ENCODE measurements at places on chromosomes 2 and 18.

DNA sequence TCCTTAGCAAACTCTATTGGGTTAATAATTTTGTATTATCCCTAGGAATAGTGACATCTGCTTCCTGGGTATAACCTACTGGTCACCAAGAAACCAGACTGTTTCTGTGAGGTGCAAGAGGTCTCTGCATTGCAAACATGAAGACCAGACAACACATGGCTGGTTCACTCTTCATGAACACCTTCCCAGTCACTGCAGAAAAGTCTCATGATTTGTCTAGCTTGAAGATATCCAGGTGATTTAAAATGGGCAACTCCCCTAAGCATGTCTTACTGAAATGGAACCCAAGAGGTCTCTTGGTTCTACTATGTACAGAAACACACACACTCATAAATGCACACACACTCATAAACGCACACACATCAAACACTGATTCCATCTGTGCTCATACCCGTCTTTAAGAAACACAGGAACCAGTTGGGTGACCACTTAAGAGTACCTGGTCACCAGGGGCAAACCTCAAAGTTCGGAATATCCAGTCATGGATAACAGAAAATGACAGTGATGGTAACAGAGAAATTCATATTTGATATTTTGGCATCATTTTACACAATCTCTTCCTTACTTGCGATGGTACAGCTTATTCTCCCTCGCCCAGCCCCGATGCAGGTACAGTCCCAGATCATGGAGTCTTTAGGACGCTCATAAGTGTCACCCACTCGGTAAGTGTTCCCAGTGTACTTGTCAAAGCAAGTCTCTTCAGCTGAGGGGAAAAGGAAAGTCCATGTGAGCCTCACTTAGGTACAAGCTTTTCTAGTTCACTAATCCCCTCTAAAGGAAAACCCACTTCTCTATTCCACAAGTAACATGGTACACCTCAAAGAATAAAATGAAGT is 2.9 kb downstream of the FN1 start:
- no peak for DNase-seq

DNA sequence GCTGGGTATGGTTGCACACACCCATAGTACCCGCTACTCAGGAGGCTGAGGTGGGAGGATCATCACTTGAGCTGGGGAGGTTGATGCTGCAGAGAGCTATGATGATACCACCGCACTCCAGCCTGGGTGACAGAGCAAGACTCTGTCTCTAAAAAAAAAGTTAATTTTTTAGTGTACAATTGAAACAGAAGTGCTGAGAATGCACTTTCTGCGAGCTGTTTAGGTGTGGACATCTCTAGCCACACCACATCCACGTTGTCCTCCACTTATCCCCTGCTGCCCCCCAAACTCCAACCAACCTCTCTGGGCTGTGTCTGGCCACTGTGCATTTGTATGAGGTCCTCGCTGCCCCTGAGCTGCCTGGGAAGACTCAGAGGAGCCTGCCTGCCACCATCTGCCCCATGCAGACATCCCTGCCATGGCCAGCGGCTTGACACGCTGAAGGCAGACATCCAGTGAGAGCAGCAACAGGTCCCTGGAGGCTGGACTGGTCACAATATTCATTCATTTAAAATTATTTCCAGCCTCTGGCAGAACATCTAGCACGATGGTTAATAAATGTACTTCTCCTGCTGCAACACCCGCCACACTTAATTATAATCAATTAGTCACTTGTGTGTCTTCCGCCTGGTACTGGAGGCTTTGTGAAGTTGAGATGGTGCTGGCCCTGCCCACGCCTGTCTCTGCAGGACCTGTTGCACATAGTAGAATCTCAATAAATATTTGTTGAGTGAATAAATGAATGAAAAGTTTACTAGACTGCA is 3.7 kb upstream of the AFF3 start:
- no peak for DNase-seq

GRCh38 chr2:241877989-241878970 is 8.8 kb downstream of the RTP5 start:
- peak; percentile 88 for DNase-seq

- DNase-seq = no peak
Measured at GRCh38 chr2:145617906-145618305, 1098.0 kb upstream of the ZEB2 start.

DNA sequence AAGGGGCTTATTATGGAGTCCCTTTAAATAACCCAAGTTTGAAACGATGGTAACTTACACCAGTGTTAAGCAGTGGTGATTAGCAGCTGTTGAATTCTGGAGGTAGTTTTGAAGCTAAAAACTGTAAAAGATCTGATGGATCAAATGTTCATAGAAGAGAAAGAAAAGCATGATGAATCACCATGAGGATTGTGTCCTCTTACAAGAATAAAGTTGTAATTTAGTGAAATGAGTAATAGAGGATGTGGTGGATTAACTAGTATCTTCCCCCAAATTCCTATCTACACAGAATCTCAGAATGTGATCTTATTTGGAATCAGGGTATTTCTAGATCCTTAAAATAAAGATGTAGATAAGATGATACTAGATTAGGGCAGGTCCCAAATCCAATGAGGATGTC is 1138.2 kb upstream of the TMEFF2 start:
- DNase-seq = no peak

- DNase-seq = peak; percentile 86
Measured at GRCh38 chr2:219509780-219510511, 4.3 kb upstream of the ASIC4 start.

Data from HuH-7 (cell line).